ENCODE measurements at places on chromosomes 11 and 22.

- no peak for DNase-seq
Measured at GRCh38 chr11:1203505-1204271, 19.2 kb upstream of the MUC5B start.

DNA sequence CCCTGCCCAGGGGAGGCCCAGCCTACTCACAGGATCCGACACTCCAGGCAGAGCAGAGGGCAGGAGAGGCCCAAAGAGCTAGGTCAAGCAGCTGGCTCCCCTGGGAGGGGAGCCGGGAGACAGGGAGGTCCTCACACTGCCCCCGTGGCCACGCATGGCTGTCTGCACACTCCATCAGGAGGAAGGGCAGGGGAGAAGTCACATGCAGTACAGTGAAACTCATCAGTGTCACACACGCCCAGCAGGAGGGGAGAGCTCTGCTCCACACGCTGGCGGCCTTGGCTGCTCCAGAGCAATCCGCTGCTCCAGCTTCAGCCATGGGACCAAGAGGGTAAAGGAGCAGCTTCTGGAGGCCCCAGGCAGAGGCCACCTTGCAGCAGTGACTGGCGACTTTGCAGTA is 14.3 kb downstream of the TCIRG1 start:
- no peak for DNase-seq

GRCh38 chr11:62433904-62434276 is 15.1 kb downstream of the SCGB1A1 start:
- DNase-seq = no peak

DNA sequence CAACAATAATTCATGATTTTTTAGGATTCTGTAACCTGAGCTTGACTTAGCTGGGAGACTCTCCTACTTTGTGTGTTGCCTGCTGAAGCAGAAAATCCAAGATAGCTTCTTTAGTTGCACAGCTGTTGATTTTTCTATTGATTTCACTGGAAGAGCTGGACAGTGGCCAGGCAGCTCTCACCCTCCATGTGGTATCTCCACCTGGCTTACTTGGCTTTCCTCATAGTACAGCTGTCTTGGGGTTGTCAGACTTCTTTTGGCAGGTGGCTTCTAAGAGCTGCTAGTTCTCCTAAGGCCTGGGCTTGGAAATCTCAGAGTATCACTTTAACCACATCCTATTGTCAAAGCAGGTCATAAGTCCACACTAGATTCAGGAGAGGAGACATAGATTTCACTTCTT is 130.8 kb upstream of the SPON1 start:
- no peak for DNase-seq

GRCh38 chr11:111162305-111162704 is 83.2 kb upstream of the POU2AF2 start:
- DNase-seq = no peak

- DNase-seq = no peak
Measured at GRCh38 chr11:70910835-70911234, 341.5 kb downstream of the SHANK2 start.

DNA sequence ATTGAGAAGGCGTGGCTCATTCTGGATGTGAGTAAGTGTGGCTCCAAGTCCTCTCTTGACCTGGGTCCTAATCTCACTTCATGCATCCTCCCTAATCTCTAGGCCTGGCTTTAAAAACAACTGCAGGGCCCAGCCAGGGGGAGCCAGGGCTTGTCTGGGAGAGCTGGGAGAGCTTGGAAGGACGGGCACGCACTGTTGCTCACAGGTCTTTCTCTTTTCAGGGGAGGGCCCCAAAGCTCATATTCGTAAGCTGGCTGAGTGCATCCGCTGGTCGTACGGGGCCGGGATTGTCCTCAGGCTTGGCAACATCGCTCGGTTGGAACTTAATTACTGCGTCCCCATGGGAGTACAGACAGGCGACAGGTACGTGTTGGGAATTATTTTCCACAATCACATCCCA is 34.1 kb upstream of the PARVB start:
- DNase-seq = no peak

All from activated CD4-positive, alpha-beta T cell treated with anti-CD3 and anti-CD28 coated beads, Interleukin-2, Interleukin-6, amounts not matched to agents 100 ng/mL and 50 ng/mL, durations not matched to agents 16 hours and 8 hours (primary cell).